GDM1 (cell line): ENCODE measurements at places on chromosomes 6 and 20.

GRCh38 chr6:151388236-151388635 is 3.1 kb downstream of the ZBTB2 start:
- no peak for DNase-seq

DNA sequence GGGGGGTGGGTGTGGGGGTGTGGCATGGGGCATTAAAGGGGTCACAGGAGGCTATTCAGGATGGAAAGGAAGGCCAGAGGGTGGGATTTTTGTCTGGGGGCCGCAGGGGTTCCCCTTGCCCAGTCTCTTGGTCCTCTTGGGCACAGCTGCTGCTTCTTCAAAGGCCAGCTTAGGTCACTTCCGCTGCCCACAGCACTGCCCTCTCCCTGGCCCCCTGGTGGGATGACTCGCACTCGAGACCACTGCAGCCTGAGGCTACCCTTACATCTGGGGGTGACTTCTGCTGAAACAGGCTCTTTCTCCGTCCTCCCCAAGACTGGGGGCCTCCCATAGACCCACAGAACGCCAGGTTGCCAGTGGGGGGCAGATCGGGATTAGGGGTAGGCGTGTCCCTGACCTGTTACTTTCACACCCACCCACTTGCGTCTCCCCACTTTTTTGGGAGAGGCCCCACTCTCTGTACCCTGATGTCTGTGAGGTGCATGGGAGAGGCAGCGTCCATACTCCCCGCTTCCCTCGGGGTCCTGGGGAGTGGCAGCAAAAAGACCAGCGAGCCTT is 1.3 kb downstream of the LKAAEAR1 start:
- no peak for DNase-seq

DNA sequence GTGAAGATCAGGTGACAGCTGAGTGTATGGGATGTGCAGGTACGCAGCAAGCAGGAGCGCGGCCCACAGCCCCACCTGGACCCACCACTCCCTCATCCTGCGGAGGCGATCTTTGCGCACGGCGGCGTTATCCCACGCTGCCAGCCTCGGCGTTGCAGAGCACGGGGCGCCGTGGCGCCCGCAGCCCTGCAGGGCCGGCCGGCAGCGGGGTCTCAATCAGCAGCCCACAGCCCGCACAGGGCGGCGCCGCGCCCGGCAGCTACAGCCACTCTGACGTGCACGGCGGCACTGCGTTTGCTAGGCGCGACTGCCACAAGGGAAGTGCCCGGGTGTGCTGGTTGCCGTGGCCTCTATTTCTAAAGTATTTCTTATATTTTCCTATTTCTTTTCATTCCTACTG is 46.9 kb downstream of the LAMA2 start:
- DNase-seq, result no peak

DNA sequence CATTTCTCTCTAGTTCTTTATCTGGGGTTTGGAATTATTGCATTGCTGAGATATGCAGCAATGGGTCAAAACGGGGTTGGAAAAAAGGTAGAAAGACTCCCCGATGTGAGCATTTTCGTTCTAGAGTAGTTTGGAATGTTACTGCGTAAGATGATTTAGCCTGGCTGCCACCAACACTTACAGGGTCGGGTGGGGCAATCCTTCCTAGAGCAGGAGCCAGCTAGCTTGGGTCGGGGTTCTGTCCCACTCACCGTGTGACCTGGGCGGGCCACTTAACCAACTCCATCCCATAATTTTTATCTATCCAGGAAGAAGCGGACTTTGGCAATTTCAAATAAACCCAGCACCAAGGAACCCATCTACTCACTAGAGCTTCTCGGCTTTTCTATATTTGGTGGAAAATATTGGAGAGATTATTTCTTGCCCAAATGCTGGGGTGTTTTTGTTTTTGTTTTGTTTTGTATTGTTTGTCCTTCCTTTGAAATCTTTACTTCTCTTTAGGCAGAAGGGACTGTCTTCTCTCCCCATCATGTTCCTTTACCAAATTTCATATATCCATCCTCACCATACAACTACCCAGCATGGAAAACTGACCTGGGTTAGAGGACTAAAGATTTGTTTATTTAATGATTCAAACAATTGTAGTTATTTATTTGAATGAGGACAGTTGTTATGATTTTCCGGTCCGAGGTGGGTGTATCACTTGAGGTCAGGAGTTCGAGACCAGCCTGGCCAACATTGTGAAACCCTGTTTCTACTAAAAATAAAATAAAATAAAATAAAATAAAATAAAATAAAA is 72.4 kb downstream of the GPX5 start:
- DNase-seq, result no peak

DNA sequence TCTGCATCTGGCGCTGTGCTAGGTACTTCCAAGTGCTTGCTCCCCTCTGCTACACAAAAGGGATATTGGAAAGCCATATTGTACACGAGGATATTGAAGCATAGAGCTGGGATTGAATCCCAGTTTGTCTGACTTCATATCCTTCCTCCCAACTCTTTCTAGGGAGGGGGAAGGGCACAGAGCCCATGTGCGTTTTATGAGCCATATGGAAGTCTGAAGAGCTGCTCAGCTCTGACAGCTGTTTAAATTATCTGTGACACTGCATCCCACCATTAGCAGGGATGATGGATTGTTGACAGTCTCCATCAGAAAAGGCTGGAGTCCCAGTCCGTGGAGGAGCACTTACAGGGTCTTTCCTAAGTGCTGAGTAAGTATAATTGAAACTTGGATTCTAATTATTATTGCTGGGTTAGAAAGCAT is 18.4 kb downstream of the TIAM2 start:
- DNase-seq, result no peak

DNA sequence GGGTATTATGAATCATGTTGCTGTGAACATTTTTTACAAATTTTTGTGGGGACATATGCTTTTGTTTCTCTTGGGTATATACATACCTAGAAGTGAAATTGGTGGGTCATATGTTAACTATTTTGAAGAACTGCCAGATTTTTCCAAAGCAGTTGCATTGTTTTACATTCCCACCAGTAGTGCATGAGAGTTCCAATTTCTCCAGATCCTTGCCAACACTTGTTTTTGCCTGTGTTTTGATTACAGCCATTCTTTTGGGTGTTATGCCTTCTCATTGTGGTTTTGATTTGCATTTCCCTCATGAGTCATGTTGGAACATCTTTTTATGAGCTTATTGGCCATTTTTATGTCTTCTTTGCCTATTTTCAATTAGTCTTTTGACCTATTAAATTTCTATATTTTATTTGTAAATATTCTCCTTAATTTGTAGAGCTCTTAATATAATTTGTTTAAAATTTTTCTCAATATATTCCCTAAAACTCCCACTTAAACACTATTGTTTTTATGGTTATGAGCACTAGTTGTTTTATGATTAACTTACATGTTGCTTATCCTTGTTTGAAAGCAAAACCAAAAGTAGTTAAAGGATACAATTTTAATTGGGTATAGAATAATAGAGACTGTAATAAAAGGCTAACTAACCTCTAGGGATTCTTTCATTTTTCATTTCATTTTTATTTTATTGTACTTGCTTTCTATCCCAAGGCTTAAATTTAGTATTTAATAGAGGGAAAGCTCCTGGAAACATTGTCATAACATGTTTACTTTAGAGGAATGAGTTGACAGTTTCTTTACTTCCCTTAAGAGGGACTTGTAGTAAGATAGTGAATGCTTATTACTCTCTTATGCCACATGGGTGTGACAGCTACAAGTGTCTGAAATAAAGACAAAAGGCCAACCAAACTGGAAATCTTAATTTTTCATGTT is 5.5 kb downstream of the UBR2 start:
- no peak for DNase-seq

- DNase-seq, result no peak
These were observed 95.0 kb downstream of the THBS2 start for GRCh38 chr6:169158691-169159090.

GRCh38 chr6:144767051-144767450 is 481.9 kb downstream of the UTRN start:
- no peak for DNase-seq

- DNase-seq, result no peak
These were observed 98.5 kb downstream of the PRDM1 start for GRCh38 chr6:106184629-106185028.

DNA sequence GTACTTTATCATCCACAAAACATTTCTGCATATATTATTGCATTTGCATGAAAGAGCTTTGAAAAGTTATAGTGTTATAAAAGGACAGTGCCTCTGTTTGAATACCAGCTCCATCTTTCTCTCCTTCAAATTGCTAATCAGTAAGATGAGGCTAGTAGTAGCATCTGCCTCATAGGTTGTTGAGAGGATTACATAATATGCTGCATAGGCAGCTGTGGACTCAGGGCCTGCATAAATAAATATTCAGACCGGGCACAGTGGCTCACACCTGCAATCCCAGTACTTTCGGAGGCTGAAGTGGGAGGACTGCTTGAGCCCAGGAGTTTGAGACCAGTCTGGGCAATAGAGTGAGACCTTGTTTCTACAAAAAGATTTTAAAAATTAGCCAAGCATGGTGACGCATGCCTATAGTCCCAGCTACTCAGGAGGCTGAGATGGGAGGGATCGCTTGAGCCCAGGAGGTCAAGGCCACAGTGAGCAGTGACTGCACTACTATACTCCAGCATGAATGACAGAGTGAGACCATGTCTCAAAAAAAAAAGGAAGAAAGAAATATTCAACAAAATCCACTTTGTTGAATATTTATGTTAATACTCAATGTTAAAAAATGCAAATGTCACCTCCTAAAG is 18.3 kb upstream of the SEC63 start:
- DNase-seq, result no peak

- no peak for DNase-seq
These were observed 4.8 kb downstream of the CST5 start for GRCh38 chr20:23874747-23875146.

- no peak for DNase-seq
These were observed 33.1 kb downstream of the MYLIP start for GRCh38 chr6:16162003-16162402.

- no peak for DNase-seq
These were observed 13.5 kb downstream of the GPR63 start for GRCh38 chr6:96823743-96824142.
